ENCODE measurements at places on chromosomes 3 and 15.

DNA sequence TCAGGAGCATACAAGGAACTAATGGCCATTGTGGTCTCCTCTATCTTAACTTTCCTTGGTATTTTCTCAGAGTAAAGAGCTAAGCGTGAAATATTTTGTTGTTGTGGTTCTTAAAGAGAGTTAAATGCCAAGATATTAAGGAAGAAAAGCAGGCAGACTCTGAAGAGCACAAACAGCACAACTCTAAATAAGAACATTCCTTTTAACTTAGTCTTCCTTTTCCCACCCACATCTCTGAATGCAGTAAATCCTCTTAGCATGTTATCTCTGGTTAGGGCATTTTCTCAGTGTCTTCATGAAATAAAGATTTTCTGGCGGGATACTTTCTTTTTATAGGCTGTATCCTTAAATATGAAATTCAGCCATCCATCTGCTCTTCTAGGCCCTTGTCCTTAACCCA is 1.5 kb downstream of the GPR87 start:
- DNase-seq = no peak

GRCh38 chr3:16741103-16741758 is 136.0 kb upstream of the DAZL start:
- no peak for DNase-seq

DNA sequence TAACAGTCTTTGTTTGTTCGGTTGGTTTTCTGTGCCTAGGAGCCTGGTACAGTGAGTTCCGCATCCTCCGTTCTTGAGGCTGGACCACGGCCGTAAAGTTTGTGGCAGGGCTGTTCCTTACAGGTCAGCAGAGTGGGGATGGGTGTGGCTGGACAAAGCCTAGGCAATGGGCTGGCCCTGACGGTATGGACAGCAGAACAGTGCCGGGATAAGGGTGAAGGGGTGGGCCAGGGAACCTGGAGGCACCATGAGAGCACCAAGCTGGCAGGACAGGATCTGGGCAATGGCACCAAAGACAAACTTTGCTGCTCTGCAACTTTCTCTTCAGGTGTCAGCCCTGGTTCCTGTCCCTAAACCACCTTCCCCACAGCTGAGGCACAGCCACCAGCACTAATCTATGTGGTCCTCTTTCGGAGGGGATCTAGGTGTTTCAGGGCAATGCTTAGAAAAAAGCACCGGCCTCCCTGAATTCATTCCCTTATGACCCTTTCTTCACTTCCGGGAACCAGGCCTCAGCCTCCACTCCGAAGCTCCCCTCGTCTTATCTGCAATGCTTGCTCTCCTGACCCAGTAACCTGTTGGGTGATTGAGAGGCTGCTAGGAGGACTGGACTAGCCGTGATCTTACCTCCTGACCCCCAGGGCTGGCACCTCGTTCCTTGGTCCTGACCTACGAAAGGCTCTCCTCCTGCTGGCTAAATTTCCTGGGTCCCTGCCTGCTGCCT is 54.4 kb downstream of the KLHL6 start:
- no peak for DNase-seq

- DNase-seq = peak; percentile 34
Observed at GRCh38 chr3:50192689-50193141, 1.3 kb downstream of the GNAT1 start.

- no peak for DNase-seq
Observed at GRCh38 chr3:12170207-12170606, 11.5 kb upstream of the TIMP4 start.

DNA sequence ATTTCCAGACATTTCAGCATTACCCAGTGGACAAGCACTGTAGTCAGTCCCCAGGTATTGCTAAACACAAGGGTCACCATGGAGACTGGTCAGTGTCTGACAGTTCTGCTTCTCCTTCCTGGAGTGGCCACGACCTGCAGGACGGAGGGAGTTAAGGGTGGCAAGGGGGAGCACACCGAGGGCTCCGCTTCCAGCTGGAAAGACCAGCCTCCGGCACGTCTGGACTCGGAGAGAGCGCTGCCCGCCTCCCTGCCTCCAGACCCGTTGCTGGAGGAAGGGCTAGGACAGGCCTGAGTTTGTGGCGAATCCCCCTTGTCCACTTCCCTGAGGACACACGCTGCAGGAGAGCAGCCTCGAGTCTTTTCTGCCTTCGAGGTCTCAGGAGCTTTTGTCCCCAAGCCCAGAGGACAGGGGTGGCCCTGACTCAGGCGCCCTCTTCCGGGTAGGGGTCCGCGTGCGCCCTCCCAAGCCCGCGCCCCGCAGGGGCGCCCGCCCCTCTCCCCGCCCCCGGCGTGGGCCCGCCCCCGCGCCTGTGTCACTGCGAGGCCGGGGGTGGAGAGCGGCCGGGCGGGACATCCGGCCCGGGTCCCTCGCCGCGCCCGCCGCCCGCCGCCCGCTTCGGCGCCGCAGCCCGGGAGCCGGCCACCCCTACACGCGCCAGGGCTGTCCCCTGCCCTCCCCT is at the start of gene CHST14:
Gene CHST14 (plus strand): TSS at position 562 of the 682 bp plus-strand sequence. CDS start 230 bp downstream, outside the sequence.
- DNase-seq = peak; percentile 66

DNA sequence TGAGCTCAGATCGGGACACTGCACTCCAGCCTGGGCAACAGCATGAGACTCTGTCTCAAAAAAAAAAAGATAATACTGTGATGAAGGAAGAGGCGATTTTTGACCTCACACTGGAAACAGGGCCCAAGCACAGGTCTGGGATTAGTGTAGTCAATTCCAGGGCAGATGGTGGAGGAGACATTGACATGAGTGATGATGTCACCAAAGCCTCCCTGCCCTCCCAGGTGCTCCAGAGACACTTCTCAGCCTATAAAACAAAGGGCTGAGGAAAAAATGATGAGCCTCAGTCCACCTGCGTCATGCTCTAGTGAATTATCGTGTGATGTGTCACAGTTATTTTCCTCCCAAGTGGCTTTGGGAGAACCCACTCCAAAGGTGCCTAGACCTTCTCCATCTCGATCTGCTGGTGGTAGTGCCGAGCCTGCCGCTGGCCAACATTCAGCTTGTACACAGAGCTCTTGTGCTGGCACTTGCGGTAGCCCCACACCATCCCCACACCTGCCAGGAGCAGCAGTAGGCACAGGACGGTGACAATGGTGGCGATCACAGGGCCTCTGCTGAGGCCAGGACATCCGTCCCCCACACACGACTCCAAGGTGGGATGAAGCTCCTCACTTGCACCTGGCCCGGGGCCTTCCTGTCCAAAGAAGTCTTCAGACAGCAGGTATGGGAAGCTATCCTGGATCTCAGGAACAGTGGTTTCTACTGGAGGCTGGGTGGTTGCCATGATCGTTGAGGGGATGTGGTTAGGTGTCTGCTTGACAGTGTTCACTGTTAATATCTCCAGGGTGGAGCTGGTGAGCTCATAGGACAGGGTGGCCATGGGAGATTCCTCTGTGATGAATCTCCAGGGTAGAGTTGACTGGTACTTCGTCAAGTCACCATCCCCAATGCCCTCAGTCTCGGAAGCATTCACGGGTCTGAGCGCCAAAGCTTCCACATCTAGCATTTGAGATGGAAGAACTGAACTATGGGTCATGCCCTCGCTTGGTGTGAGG is 38.8 kb downstream of the CRTAP start:
- DNase-seq = no peak

GRCh38 chr3:42033741-42034140 is 57.4 kb upstream of the TRAK1 start:
- DNase-seq = no peak

DNA sequence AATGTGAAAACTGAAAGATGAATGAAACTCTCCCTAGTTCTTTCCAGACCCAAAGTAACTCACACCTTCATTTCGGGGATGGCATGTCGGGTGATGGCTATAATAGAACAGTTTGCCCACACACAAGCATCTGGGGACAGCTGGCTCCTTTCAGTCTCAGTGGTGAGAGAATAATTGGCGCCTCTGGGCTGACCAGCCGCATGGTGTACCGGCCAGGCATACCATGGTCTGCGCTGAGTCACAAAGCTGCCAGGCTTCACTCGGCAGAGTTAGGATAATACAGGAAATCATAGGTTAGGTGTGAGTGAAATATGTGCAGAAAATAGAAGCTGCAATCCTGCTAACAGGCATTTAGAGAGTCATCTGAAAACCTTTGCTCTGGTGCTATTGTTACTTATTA is 80.4 kb upstream of the IGF1R start:
- DNase-seq = no peak

DNA sequence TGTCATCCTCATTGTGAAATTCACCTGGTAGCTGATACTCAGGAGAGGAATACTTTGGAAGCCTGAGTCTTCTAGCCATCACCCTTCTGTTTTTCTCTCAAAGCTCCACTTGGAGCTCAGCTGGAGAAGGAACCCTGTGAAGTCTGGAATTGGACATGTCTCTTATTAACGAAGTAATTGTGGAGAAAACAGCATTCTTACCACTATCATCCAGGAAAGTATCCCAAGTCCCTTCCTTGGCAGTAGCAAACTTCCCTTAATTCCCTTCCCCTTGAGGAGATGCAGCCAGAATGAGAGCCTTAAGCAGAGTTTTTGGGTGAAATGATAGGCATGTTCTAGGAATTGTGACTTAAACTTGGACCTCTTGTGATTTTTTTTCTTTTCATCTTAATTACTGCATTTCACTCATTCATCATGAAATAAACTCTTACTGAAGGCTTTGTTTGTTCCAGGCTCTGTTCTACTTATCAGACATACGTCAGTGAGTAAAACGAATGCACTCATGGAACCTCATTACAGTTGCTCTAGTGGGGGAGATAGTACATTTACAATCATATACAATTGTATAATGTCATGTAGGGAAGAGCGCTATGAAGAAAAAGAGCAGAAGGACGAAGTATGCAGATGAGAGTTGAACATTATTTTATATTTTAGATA is 30.5 kb upstream of the TCF12 start:
- DNase-seq = no peak

- DNase-seq = peak; percentile 69
Observed at GRCh38 chr15:92159906-92160841, 233.5 kb upstream of the ST8SIA2 start.

DNA sequence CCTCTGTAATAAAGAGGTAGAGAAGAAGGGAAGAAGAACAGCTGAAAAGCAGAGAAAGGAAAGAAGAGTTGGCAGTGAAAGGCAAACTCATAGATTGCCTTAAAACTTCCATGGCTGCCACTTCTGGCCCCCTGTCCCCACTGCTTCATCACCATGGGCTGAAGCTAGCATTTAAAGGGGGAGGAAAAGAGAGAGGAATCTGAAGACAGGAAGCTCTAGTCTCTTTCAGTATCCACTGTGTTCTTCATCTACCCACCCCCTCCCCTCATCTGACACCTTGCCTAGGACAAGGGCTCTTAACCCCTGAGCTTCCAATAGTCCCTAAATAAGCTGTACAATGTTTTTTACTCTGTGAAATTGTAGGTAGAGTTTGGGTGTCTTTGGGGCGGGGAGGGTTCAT is 60.6 kb downstream of the ALCAM start:
- DNase-seq = peak; percentile 29

GRCh38 chr3:121918779-121919483 is 24.7 kb downstream of the SLC15A2 start:
- no peak for DNase-seq

DNA sequence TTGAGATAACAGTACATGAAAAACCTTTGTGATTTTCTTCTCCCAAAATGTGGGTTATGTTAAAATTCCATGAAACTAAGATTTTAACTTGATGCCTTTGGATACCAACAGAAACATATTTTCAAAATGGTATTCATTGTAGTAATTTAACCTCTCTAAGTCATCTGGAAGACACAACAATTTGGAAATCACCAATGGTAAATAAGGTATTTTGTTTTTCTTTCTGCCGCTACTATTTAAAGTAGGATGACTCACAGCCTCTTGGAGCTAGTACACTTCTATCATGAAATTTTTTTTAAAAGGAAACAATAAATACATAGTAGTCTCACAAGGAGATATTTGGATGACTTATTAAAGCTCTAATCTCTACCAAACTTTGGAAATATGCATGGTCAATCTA is 291.6 kb upstream of the VEPH1 start:
- no peak for DNase-seq

- no peak for DNase-seq
Observed at GRCh38 chr15:56985856-56986255, 67.4 kb downstream of the TCF12 start.

DNA sequence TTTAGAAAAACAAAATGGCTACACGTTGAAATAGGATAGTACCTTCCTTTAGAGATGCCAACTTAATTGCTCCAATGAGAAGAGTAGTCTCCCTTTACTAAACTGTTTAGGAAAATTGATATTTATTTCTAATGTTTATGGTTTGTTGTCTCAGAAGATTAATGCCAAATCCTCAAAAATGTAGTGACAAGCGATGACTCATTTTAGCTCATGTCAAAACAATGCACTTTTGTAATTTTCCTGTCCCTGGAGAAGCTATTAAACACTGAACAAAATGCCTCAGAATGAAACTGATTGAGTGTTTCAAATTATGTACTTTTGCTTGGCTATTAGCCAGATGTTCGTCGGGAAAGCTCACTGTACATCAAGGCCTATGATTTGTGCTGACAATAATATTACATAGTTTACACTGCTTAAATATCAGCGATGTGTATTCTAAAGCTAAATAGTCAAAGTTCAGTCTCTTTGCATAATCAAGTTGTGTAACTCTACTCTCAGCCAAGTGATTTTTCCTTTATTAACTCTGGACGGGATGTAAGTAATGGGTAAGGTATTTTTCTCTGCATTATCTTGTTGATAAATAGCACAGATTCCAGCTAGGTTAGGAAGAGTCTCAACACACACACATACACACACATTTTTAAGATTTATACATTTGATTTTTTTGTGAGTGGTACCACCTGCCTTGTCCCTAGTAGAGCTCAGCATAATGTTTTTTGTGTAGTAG is 83.7 kb downstream of the CMSS1 start:
- peak; percentile 36 for DNase-seq

- DNase-seq = peak; percentile 83
Observed at GRCh38 chr3:111668888-111669488, 73.8 kb upstream of the ZBED2 start.

GRCh38 chr3:14146381-14147065 is 21.7 kb downstream of the TMEM43 start:
- DNase-seq = no peak

DNA sequence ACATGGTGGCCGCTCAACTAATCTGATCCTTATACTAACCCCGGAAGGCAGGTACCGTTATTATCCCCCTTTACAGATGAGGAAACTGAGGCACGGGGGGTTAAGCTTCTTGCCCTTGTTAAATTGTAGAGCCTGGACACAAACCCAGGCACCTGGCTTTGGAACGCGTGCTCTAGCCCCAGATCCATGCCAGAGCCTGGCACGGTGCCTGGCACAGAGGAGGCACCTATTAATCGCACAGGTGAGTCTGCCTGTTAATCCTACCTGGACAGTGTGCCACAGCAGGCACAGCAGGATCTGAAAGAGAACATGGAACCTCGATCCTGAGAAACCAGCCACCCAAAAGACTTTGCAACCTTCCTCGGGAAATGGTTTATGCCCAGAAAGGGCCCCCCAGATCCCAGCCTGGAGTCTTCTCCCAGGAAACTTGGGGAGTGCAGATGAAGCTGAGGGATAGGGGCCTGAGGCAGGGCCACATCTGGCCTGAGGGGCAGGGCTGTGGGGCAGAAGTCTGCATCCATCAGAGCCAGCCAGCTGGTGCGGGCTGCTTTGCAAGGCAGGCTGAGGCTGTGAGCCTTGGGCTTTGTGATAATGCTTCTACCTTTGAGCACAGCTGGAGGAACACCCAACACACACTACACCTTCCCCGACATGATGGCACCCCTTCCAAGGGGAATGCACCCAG is 55.3 kb upstream of the SLC6A1 start:
- no peak for DNase-seq

GRCh38 chr3:40504636-40505430 is 1.0 kb upstream of the ZNF620 start:
- DNase-seq = no peak

- DNase-seq = no peak
Observed at GRCh38 chr15:55279746-55280351, 9.8 kb downstream of the RAB27A start.
